ENCODE measurements at places on chromosomes 1 and 21.

GRCh38 chr1:67973051-67973450, 77.4 kb downstream of the DIRAS3 start:
- DNase-seq = no peak

DNA sequence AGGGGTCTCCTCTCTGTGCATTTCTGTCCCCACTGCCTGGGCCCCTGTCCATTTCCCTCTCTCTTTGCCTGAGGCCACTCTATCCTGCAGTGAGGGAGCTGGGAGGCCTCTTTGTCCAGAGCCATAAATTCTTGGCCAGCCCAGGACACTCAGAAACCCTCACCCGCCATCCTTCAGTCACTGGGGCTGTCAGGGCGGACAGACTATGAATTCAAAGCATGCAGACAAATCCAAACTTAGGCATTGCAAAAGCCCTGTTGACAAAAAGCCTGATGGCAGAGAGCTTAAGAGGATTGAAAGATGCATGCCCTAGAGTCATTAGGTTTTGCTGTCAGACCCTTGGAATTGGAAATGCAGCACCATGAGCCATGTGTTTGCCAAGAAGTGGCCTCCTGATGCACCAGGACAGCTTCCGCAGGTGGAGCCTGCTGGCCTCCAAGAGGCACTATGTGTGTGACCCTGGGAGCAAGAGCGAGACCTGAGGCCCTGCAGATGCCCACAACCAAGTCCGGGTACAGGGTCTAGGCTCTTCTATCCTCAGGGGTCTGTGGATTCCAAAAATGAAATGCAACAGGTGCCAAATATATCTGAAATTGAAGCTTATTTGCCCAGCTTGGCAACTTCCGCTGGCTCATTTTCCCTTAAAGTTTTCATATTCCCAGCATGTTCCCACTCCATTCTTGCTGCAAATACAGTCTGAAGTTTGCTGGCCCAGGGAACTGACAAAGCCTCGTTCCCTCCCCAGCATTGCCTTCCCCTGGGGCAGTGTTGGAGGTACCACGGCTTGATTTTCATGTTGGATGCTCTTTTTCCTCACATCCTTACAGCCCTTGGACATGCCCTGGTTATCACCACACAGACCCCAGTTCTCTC, 177.9 kb downstream of the PGBD5 start:
- DNase-seq = no peak

GRCh38 chr1:210689826-210690225, 361.1 kb downstream of the HHAT start:
- no peak for DNase-seq

DNA sequence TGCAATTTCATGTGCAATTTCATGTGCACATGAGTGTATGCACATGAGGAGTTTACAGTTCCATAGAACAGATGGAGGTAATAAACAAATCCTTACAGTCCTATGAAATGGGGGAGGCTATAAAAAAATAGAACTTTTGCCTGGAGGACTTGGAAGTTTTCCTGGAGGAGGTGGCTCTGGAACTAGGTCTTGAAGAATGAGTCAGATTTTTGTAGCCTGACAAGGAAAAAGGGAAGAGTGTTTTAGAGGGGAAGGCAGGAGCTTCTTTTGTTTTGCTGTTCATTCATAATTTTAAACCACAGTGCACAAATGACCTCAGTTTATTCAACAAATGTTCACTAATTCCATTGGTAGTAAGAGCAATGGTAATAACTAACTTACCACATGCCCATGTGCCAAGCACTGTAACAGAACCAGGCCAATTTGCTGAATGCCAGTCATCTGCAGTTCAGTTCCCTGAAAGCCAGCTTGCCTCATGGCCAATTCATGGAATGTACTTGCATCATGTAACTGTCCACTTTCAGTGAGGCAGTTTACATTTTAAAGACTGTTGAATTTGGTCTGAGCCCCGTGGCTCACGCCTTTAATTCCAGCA, 2.7 kb downstream of the DIO1 start:
- DNase-seq = peak; percentile 43

DNA sequence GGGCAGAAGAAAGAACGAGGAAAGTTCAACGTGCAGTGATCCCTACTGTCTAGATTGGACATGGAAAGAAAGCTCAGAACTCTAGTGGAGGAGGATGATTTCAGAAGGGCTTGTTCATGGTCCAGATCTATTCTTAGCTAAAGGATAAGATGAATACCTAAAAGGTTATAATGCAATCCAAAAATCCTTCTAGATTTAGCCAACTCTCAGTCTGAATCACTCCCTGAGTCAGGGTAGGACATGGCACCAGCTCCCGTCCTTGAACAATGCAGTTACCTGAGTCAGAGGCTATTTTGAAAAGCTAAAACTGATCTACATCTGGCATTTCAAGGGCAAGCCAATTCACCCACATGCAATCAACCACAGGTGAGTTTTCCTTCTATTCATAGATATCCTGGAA, 38.8 kb upstream of the HIVEP3 start:
- DNase-seq = no peak
